A549 (cell line): ENCODE measurements at places on chromosomes 3 and 15. TPM values are rescaled to one million over a fixed set of nuclear protein-coding genes. Genes with fewer than 3 reads are reported as not detected.

DNA sequence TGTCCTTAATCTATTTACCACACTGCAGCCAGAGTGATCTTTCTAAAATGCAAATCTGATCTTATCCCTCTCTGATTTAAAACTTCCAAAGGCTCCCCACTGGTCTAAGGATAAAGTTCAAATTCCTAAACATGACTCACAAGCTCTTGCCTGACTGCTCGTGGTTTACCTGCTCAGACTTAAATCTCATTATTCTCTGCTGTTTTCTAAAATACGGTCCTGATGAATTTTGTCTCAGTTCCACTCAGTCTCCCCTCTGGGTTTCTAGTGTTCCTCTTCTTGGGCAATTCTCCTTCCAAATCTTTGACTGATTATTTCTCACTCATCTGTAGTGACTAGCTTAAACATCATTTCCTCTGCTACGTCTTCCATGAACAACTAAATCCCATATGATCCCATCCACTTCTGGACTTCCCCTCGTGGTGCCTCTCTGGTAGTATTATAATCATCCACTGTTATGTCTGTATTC is 108.3 kb downstream of the P3H2 start:
- no peak for DNase-seq

The MYZAP gene
- polyA plus RNA-seq = 1.8 to 2.6 TPM (median 2.4 TPM) in 3 replicates

DNA sequence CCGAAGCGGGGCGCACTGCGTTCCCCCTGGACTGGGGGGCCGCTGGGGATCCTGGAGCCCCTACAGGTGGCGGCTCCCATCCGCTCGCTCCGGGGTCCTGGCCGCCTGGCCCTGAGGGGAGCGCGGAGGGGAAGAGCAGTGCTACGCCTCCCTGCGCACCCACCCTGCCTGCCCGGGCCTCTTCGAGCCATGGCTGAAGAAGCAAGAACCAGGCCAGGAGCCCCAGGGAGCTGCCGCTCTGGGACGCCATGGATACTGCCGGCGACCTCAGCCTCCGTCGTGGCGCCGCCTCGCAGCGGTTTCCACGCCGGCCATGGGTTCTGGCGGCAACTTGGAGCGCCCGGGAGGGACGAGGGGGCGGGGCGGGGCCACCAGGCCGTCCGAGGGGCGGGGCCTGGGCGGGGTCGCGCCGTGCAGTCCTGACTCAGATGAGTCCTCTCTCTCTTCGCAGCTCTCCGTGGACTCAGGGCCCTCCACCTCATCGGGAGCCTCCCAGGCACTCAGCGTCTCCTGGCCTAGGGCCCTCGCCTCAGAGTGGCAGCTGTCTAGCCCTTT is 50.9 kb downstream of the MYL3 start:
- peak; percentile 21 for DNase-seq

DNA sequence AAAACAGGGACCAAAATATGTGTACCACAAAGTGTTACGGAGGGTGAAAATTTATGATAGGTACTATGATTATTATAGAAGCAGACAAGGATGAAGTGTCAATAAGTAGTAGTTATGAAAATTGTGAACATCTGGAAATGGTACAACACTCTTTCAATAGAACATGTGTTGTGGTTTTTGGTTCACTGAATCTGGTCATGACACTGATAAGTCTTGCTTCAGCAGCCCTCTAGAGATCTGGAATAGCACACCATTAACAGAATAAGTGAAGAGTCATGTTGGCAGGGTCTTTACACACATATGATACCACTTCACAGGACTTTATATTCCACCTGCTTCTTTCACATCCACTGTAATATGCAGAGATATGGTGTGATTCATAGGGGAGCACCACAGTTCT is 985.2 kb upstream of the SEMA6D start:
- no peak for DNase-seq

DNA sequence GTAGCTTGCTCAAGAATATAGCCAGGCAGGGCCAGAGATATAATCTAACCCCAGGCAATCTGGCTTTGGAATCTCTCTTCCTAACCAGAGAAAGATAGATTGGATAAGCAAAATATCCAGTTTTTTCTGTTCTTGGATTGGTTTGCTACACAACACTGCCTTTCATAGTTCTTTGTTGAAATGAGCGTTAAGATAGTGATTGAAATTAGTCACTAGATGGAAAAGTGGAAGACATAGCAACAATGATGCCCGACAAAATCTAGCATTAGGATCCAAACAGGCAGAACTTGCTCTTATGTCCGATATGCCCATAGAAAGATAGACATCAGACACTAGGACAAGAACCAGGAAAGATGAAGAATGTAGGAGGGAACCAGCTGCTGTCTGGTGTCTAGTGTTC is 77.3 kb upstream of the COL8A1 start:
- no peak for DNase-seq

DNA sequence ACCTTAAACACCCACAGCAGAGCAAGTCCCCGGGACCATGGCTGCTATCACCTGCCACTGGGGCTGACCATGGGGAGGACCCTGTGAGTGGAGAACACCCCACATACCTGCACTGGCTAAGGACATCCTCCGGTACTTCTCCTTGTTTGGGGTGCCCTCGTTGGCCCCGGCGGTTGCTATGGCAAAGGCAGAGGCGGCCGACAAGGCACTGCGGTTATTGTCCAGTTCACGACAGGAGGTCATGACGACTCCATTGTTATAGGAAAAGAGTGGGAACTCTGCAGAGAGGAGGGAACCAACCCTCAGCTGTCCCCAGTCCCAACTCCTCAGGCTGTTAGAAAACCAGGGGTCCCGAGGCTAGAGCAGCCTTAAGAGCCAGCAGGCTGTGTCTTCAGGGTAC is 54.8 kb upstream of the CTSH start:
- DNase-seq = no peak

GRCh38 chr15:80604583-80605575 is 90.2 kb upstream of the ABHD17C start:
- no peak for DNase-seq

The SLC12A8 gene
- polyA plus RNA-seq = 3.4 to 5.0 TPM (median 4.2 TPM) in 3 replicates

The FEZF2 gene
- polyA plus RNA-seq = not detected in 3 replicates

DNA sequence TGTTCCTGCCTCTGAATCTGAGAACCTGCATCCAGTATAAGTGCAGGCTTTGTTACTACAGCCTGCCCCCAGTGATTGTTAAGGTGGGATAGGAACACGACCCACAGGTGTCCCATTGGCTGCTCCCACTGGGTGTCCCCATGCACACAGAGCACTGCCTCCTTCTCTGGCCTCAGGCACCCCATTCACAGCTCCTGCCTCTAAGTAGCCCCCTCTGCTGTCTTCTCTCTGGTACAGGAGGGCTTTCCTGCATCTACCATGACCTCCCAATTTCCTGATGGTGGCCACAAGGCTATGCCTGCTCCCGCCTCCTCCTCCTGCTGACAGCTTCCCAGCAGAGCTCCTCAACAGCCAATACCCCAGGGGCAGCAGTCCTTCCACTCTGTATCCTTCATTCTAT is 238.6 kb upstream of the TMC3 start:
- no peak for DNase-seq

The RASGRF1 gene
- 0.07 to 0.26 TPM (median 0.21 TPM) in 3 replicates for polyA plus RNA-seq

The TMEM108 gene
- polyA plus RNA-seq = not detected in 3 replicates

DNA sequence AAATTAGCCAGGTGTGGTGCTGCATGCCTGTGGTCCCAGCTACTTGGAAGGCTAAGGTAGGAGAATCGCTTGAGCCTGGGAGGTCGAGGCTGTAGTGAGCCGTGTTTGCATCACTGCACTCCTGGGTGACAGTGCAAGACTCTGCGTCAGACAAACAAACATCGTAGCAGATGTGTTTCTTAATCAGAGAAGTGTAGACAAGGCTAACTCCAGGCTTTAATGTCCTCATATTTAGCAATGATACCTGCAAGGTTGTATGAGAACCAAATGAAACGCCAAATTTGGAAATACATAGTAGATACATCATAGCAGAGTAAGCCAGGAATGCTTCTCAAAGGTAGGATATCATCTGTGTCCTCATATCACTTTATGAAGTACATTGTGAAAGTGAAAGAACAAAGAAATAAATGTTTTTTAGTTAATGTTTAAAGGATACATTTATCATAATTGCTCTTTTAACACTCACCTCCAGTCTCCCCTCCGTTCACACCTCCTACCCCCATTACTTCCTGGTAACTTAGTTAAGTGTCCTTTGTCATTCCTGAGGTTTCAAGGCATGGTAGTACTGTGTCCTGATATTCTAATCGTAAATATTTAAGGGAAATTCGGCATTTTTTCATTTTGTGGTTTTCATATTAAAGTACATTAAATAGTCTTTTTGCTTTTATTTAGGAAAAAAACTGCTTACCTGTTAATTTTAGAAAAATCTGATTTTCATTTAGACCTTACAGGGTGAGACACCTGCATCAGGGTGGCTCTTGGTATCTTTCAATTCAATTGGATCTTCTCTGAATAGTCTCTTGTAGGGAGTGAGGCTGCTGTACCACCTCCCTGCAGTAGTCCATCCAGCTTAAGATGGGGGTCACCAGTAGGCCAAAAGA is 96.1 kb downstream of the OPA1 start:
- DNase-seq = no peak

DNA sequence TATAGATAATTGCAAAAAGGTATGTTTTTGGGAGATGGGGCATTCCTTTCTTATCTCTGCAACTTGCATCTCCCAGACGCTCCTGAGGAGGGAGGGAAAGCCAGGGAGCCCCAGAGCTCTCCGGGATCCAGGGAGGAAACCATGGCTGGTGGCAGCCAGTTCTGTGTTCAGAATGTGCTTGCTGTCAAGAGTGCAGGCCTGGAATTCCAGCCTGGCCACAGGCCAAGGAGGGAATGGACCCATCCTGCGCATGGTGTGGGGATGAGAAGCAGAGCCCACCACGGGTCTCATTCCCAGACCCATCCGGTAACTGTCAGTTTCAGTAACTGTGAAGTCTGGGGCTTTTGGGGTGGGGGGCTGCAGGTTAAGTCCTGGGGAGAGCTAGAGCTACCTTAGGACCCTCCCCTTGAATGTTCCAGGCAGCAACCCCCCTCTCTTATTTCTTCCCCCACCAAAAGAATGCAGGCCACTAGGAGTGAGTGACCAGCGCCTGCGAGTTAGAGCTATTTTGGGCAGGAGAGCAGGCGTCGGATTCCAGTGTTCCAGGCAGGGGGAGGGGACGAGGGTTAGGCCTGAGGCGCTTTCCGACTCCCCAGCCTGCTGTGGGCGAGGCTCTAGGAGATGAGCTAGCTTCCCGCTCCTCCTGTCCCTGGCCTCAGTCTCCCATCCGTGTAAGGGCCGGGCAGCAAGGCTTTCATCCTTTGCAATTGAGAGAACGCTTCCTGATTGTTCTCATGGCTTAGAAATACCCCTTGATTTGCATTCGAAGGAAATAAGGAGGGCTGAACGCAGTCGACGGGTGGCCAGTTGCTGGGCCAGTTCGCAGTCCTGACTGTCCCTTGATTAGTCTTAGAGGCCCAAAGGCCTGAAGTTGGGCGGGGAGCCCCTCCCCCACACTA is 781 bp upstream of the DAG1 start:
- DNase-seq = peak; percentile 68
